Cortex of kidney (tissue), 1 donor: ENCODE measurements at places on chromosomes 16 and 17.

- no peak for DNase-seq
Measured at GRCh38 chr16:68776821-68777485, 39.9 kb downstream of the CDH1 start.

DNA sequence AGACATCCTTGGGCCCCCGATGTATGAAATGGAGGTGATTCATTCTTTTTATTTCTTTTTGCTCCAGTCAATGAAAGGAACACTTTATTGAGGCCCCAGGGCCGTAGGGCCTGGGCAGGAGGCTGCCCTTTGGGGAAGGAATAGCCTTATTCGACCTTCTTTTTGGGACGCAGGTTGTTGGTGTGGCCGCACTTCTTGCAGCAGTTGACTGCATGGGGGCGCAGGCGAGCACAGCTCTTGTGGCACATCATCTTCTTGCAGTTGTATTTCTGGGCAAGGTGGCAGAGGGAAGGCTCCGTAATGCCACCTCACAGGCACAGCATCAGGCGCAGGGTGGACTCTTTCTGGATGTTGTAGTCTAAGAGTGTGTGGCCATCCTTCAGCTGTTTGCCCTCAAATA is 50.9 kb downstream of the SIAH1 start:
- no peak for DNase-seq

DNA sequence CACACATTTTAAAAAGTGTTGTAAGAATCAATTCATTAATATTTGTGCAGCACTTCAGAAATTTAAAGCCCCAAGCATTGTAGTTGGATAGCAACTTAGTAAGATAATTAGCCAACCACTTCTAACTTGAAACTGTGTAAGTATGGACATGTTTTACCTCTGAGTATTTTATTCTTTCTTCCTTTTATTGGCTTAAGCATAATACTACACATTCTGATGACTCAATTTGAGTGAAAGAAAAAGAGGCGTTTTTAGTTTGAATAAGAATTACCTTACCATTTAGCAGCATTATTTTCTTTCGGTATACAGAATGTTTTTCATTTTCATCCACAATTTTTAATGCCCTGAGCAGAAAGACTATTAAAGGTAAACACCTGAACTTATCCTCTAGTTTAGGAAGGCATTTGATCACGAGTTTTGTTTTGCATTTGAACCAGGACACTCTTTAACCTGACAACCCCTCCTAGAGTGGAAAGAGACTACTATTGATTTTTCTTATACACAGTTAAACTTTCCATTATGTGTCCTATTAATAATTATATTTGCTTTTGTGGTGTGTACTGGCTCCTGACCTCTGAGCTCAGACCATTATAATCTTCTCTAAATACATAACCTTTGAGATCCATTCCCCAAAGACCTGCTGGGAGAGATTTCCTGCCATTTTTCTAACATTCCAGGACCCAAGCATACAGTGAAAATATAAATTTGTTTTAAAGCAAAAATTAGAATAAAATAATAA is 9.2 kb downstream of the NACA2 start:
- DNase-seq, result no peak

- DNase-seq, result no peak
Measured at GRCh38 chr17:35977509-35977908, 3.8 kb downstream of the CCL16 start.

DNA sequence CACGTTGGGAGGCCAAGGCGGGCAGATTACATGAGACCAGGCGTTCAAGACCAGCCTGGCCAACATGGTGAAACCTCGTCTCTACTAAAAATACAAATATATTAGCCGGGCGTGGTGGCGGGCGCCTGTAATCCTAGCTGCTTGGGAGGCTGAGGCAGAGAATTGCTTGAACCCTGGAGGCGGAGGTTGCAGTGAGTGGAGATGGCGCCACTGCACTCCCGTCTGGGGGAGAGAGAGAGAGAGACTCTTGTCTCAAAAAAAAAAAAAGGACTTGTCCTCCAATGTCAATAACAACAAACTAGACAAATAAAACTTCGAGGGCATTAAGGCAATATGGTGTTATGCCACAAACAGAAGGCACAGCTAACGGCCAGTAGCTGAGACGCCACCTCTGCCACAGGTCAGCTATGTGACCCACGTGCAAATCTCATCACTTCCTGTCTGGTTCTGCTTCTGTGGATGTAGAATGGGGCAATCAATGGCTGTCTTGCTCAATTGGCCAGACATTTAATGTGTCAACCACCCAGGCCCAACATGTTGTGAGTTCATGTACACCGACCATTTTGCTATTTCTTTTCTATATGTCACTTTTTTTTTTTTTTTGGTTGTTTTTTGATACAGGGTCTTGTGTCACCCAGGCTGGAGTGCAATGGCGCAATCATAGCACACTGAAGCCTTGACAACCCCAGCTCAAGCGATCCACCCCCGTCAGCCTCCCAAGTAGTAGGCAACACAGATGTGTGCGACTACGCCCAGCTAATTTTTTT is 834 bp upstream of the TXNDC11 start:
- no peak for DNase-seq

DNA sequence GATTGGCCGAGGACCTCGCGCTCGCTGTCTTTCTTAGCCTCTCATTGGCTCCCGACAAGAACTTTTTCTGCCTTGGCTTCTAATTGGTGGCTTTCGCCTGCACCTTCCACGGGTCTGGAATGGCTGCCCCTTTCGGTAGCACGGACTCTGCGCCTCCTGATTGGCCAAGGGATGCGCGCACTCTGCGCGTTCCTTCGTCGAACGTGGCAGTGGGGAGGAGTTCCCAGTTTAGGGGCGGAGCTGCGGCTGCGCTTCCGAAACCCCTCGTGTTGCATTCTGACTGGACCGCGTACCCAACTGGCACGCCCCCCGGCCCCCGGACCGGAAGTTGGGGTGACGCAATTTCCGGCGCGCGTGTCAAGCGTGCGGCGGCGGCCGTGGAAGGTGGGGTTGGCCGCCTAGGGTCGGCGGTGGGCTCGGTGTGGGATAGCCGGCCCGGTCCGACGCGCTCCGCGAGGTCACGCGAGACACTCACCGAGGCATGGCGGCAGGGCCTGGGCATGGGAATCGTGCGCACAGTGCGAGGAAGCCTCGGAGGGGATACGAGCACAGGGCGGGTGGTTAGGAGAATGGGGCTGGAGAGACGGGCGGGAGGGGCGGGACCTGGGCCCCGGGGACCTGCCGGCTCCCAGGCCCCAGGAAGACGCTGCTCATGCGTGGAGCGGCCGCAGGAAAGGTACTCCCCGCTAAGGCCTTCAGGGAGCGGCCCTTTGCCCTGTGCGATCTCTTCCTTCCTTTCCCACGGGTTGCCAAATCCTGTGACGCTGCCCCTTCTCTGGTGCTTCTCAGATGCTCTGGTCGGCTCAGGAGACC is 627 bp upstream of the P4HB start:
- peak; percentile 97 for DNase-seq

- DNase-seq, result no peak
Measured at GRCh38 chr16:30121741-30122571, 1.1 kb downstream of the MAPK3 start.

GRCh38 chr16:68190736-68191510 is 45.0 kb downstream of the ESRP2 start:
- no peak for DNase-seq

DNA sequence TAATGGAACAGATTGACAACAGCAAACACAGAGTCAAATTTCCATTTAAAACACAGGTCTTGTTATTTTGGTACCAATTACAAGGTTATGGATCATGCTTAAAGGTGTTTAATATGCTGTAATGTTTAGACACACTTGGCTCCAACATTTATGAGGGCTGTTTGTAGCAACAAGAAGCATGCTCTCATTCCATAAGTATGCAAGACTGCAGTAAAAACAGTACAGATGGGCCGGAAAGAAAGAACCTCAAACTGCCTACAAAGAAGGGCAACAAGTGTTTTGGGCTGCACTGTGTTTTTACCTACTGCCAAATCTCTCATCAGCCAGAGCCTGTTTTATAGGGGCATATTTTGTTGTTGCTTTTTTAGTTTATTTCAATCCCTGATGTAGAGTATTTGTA is 100.5 kb upstream of the HS3ST3A1 start:
- DNase-seq, result no peak

- no peak for DNase-seq
Measured at GRCh38 chr16:8625491-8626087, 4.1 kb downstream of the METTL22 start.

DNA sequence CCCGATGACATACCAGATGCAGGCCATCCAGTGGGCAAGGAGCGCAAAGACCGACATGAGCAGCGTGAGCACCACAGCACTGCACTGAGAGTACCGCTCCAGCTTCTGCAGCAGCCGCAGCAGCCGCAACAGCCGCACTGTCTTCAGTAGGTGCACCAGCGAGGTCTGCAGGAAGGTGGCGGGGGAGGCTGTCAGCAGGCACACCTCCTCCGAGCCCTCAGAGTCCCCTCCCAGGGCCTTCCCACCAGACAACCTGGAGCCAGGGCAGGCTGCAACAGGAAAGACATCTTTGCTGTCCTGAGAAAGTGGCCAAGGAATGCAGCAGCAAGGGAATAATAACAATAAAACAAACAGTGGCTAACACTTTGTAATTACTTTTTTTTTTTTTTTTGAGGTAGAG is 9.1 kb downstream of the KCNH4 start:
- DNase-seq, result no peak
